Stimulated activated CD8-positive, alpha-beta memory T cell treated with anti-CD3 and anti-CD28 coated beads, Interleukin-4, amount 100 ng/mL, for 1 hour (primary cell): ENCODE measurements at places on chromosomes 12 and 14.

DNA sequence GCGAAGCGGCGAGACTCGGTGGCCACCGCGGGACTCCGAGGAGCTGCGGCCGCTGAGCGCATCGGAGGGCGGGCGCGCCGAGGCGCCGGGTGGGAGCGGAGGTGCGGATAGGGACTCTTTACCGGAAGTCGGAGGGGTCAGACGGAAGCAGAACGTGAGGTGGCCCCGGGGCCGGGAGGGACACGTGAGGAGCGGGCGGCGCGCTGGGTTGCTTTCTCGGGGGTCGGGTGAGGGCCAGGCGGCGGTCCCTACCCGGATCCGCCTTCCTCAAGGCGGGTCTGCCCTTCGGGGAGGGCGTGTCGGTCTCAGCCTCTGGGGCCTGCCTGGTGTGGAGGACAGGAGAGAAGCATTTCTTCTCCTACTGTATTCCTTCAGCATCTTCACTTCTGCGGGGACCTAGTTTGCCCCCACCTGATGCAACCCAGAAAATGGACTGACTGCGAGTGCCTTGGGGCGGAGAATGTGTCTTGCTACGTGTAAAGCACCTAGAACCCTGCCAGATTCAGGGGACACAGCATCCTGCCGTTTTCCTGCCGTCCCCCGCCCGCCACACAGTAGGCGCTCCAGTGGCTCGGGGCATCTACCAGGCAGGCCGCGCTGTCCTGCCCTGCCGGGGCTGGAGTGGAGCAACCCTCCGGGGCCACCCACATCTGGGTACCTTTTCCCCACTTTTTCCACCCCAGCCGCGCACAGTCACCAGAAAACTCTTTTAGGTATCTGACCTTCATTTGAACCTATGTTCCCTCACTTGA, 514 bp upstream of the ATXN2 start:
- DNase-seq = peak; percentile 77

- no peak for DNase-seq
These were observed 17.8 kb upstream of the RPS6KA5 start for GRCh38 chr14:91078095-91078737.

DNA sequence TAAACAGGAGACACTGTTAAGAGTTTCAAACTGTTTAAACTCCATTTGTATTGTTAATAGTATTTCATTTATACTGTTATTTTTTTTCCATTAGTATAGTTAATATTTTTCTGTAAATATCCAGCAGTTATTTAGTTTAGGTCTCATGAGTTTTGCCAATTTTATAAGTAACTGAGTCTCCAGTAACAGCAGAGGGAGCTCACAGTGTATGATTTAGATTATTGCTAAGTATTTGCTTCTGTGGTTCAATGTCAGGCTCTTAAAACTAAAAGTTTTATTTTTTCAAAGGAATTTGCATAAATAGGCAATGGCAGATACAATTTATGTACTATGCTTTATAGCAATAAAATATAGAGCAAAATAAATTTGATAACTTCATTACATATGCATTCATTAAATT, 209.7 kb downstream of the ATXN7L3B start:
- no peak for DNase-seq

- DNase-seq = no peak
These were observed 502 bp upstream of the RALGAPA1 start for GRCh38 chr14:35809597-35809996.
